ENCODE measurements at places on chromosomes 2 and 18.

GRCh38 chr2:53941749-53942148, 29.0 kb downstream of the PSME4 start:
- no peak overlapping the region for H3K4me3 ChIP-seq
- no peaks in the 10 kb centered on the region for H3K27me3 ChIP-seq
- H3K27ac ChIP-seq, result no peak overlapping the region
- H3K36me3 ChIP-seq, result peaks cover 33% of the 10 kb centered on the region

DNA sequence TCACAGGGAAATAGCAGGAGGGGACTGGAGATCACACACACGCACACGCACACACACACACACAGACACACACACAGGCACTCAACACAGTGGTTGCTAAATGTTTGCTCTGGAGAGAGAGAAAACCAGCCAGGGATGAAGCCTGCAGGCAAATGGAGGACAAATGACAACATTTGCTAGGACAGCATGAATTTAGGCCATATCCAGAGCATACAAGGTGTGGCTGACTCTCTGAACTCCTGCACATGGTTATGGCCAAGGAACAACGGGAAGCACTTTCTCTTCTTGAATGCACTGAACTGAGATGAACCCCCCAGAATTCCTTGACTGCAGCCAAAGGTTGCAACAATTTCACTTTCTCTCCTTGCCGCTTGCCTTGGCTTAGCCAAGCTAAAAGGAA, 230.0 kb upstream of the RASGRP3 start:
- no peaks in the 10 kb centered on the region for H3K36me3 ChIP-seq
- H3K4me1 ChIP-seq, result no peaks in the 10 kb centered on the region
- no peak overlapping the region for H3K27ac ChIP-seq

GRCh38 chr2:228312172-228312571, 130.7 kb upstream of the SPHKAP start:
- no peak overlapping the region for H3K27ac ChIP-seq
- no peak for DNase-seq
- no peak overlapping the region for H3K4me3 ChIP-seq
- no peaks in the 10 kb centered on the region for H3K27me3 ChIP-seq
- H3K36me3 ChIP-seq, result no peaks in the 10 kb centered on the region

DNA sequence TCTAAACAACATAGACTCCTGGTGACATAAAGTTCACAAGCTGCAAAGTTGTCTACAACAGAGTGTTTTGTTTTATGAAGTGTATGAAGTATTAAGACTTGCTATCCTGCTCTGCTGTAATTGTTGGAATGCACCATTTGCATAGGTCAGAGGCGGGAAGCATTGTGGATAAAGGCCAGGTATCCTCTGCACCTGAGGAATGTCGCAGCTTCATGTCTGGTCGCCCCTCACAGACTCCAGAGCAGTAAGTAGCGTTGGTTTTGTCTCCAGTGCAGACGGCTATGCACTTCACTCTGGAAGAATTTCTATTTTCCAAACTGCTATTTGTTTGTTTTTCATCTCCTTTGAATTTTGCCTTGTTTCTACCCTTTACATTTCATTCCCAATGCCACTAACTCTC, 63.1 kb downstream of the UNC80 start:
- H3K4me3 ChIP-seq, result no peak overlapping the region
- H3K4me1 ChIP-seq, result no peaks in the 10 kb centered on the region
- H3K27me3 ChIP-seq, result no peaks in the 10 kb centered on the region
- DNase-seq, result no peak
- no peaks in the 10 kb centered on the region for H3K36me3 ChIP-seq
- H3K27ac ChIP-seq, result no peak overlapping the region

GRCh38 chr2:130884503-130884902, 47.8 kb downstream of the ARHGEF4 start:
- no peaks in the 10 kb centered on the region for H3K36me3 ChIP-seq
- H3K4me1 ChIP-seq, result no peaks in the 10 kb centered on the region
- no peak overlapping the region for H3K4me3 ChIP-seq
- no peak for DNase-seq

GRCh38 chr2:199833525-199833924, 17.5 kb downstream of the FTCDNL1 start:
- no peaks in the 10 kb centered on the region for H3K4me1 ChIP-seq
- no peak for DNase-seq
- H3K36me3 ChIP-seq, result peaks cover 3% of the 10 kb centered on the region
- H3K4me3 ChIP-seq, result no peak overlapping the region

DNA sequence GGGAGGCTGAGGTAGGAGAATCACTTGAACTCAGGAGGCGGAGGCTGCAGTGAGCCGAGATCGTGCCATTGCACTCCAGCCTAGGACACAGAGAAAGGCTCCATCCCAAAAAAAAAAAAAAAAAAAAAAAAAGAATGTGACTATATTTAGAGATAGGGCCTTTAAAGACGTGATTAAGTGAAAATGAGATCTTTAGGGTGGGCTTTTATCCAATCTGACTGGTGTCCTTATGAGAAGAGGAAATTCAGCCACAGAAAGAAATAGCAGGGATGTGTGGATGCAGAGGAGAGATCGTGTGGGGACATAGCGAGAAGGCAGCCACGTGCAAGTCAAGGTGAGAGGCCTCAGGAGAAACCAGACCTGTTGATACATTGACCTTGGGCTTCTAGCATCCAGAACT, 69.9 kb upstream of the ACSL3 start:
- peaks cover 12% of the 10 kb centered on the region for H3K4me1 ChIP-seq
- no peak overlapping the region for H3K4me3 ChIP-seq
- H3K27ac ChIP-seq, result no peak overlapping the region
- H3K27me3 ChIP-seq, result no peaks in the 10 kb centered on the region
- DNase-seq, result no peak

DNA sequence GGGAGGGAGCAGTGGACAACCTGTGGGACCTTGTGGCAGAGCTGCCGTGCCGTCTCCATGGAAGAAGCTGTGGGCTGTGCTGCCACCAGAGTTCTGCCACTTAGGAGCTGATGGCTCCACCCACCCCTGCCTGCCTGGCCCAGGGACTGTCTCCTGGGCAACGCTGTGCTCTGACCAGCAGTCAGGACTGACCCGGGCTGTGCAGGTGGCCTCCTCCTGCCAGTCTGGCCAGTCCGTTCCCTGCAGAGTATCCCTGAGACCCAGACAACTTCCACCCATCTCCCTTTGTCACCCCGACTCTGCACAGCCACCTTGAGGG, 12.8 kb downstream of the ASIC4 start:
- no peak for DNase-seq
- H3K4me1 ChIP-seq, result no peaks in the 10 kb centered on the region
- peaks cover 3% of the 10 kb centered on the region for H3K36me3 ChIP-seq
- no peak overlapping the region for H3K27ac ChIP-seq
- peaks cover 96% of the 10 kb centered on the region for H3K27me3 ChIP-seq
- H3K4me3 ChIP-seq, result no peak overlapping the region

- no peaks in the 10 kb centered on the region for H3K36me3 ChIP-seq
- H3K27ac ChIP-seq, result no peak overlapping the region
- no peak for DNase-seq
- no peak overlapping the region for H3K4me3 ChIP-seq
These were observed 21.2 kb upstream of the PMAIP1 start for GRCh38 chr18:59878644-59879043.

GRCh38 chr2:226758921-226759640, 40.5 kb downstream of the IRS1 start:
- H3K27ac ChIP-seq, result no peak overlapping the region
- H3K4me3 ChIP-seq, result no peak overlapping the region
- H3K27me3 ChIP-seq, result no peaks in the 10 kb centered on the region
- DNase-seq, result no peak
- no peaks in the 10 kb centered on the region for H3K36me3 ChIP-seq

DNA sequence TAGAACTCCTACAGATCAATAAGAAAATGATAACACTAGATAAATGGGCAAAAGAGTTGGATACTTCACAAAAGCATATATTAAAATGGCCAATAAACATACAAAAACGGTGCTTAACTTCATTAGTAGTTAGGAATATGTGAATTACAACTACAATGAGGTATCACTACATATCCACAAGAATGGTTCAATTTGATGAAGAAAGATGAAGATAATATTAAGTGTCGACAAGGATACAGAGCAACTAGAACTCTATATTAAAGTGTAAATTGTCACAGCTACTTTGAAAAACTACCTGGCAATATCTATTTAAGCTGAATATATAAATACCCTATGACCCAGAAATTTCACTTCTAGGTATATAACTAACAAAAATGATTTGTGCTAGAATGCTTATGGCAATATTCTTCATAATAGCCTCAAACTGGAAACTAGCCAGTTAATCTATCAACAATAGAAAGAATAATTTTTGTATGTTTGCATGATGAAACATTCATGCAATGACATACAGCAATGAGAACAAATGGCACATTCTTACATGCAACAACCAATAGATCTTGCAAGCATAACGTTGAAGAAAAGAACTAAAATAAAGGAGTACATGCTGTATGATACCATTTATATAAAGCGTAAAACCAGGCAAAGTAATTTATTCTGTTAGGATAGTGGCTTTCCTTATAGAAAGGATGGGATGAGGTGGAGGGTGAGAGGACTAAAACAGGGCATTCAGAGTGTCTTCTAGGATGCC, 290.2 kb upstream of the SESTD1 start:
- H3K36me3 ChIP-seq, result no peaks in the 10 kb centered on the region
- H3K27me3 ChIP-seq, result no peaks in the 10 kb centered on the region
- DNase-seq, result no peak
- no peaks in the 10 kb centered on the region for H3K4me1 ChIP-seq

GRCh38 chr2:178419123-178419522, 31.9 kb downstream of the PRKRA start:
- H3K4me3 ChIP-seq, result no peak overlapping the region
- DNase-seq, result no peak
- peaks cover 16% of the 10 kb centered on the region for H3K4me1 ChIP-seq
- peaks cover 3% of the 10 kb centered on the region for H3K36me3 ChIP-seq

DNA sequence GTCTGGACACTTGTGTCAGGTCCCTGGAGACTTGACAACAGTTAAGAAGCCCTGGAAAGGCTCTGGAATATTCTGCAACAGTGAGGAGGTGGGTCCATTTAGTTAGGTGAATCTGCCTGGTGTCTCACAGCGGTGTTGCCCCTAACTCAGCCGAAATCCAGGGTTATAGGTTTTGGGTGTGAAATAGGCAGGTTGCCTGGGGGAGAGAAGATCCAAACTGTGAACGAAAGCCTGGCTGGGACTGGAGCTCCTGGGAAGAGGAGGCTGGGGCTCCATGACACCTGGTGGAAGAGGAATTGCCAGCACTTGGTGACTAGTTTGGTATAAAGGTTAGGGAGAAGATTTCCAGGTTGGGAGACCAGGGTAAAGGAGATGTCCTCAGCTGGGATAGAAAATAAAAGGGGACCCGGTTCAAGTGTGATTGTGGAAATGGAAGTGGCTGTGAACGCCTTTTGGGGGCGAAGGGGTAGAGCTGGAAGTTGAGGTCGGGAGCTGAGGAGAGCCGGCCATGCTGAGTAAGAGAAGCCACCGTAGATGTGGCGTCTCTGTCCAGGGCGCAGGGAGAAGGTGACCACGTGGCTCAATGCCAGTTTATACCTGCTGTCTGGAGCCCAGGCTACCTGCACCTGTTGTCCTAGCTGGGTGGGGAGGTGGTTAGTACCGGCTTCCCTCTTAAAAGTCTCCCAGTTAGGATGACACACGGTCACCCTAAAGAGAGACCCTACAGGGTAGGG, 3.0 kb upstream of the GAREM2 start:
- H3K4me3 ChIP-seq, result no peak overlapping the region
- H3K27me3 ChIP-seq, result peaks cover 44% of the 10 kb centered on the region
- no peak for DNase-seq
- H3K27ac ChIP-seq, result no peak overlapping the region
- peaks cover 16% of the 10 kb centered on the region for H3K4me1 ChIP-seq

- no peaks in the 10 kb centered on the region for H3K4me1 ChIP-seq
- no peak for DNase-seq
- H3K27me3 ChIP-seq, result peaks cover 14% of the 10 kb centered on the region
- no peaks in the 10 kb centered on the region for H3K36me3 ChIP-seq
- no peak overlapping the region for H3K27ac ChIP-seq
- H3K4me3 ChIP-seq, result no peak overlapping the region
These were observed 291.3 kb downstream of the AFF3 start for GRCh38 chr2:99851089-99851488.

DNA sequence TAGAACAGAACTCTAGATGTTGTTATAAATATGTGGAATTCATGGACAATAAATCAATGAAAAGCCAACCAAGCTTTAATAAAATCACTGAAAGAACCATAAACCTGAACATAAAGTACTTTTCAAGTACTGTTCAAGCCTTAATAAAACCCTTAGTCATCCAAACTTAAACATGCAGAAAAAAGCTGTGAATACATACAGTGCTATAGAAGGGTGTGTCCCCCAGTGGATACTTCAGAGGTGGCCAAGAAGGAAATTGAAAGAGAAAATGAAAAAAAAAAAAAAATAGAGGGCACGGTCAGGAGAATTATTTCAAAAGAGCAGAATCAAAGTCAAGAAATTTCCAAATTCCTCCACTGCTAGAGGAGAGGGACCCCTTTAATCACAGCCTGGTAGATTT, 141.1 kb downstream of the SP100 start:
- peaks cover 5% of the 10 kb centered on the region for H3K4me1 ChIP-seq
- no peaks in the 10 kb centered on the region for H3K27me3 ChIP-seq
- no peak for DNase-seq

DNA sequence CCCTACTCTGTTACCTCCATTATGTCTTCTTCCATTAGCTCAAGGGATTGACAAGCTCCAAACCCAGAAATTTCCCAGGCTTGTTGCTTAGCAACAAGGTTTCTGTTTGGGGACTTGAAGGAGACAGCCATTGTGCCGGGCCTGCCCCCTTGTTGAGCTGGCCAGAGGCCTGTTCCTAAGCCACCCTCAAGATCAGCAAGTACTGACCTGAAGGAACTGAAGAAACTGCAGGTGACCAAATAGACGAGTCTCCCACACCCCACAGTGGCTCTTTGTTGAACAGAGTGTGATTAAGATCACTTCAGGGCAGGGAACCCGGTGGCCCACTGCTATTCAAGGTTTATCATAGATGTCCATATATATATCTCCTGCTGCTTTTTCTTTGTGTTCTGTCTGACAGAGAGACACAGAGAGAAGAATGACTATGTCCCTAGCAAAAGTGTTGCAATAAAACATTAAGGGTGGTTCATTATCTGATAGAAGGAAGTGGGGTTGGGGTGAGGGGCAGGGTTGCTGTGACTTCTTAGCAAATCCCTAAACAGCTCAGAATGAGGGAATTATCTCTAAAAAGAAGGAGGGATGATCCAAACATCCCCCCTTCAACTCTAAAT, 69.2 kb downstream of the RNF144A start:
- H3K4me3 ChIP-seq, result no peak overlapping the region
- H3K27ac ChIP-seq, result no peak overlapping the region
- peaks cover 25% of the 10 kb centered on the region for H3K4me1 ChIP-seq
- no peaks in the 10 kb centered on the region for H3K27me3 ChIP-seq
- DNase-seq, result no peak

- DNase-seq, result no peak
- no peak overlapping the region for H3K27ac ChIP-seq
- H3K36me3 ChIP-seq, result no peaks in the 10 kb centered on the region
- no peak overlapping the region for H3K4me3 ChIP-seq
- peaks cover 11% of the 10 kb centered on the region for H3K27me3 ChIP-seq
These were observed 134.5 kb upstream of the CTAGE1 start for GRCh38 chr18:22552254-22552653.

- H3K4me1 ChIP-seq, result no peaks in the 10 kb centered on the region
- DNase-seq, result no peak
- H3K27me3 ChIP-seq, result no peaks in the 10 kb centered on the region
- H3K27ac ChIP-seq, result no peak overlapping the region
These were observed 44.5 kb downstream of the COL3A1 start for GRCh38 chr2:189018631-189019030.

Measured in effector memory CD8-positive, alpha-beta T cell (primary cell).